Thyroid gland (tissue), 4 donors: ENCODE measurements at places on chromosomes 3 and 15. TPM values are rescaled to one million over a fixed set of nuclear protein-coding genes. Genes with fewer than 3 reads are reported as not detected.

Gene WDR49
- 2.2 TPM for total RNA-seq

Gene EPHB1
- 3.8 TPM for total RNA-seq

Gene SIDT1
- 3.1 TPM for total RNA-seq

Gene CLDN18
- not detected for total RNA-seq

Gene DPPA2
- not detected for total RNA-seq

GRCh38 chr3:137041251-137041650 is 83.5 kb downstream of the IL20RB start:
- no peak for DNase-seq

GRCh38 chr3:127985655-127986225 is 66.5 kb upstream of the SEC61A1 start:
- no peak for DNase-seq

DNA sequence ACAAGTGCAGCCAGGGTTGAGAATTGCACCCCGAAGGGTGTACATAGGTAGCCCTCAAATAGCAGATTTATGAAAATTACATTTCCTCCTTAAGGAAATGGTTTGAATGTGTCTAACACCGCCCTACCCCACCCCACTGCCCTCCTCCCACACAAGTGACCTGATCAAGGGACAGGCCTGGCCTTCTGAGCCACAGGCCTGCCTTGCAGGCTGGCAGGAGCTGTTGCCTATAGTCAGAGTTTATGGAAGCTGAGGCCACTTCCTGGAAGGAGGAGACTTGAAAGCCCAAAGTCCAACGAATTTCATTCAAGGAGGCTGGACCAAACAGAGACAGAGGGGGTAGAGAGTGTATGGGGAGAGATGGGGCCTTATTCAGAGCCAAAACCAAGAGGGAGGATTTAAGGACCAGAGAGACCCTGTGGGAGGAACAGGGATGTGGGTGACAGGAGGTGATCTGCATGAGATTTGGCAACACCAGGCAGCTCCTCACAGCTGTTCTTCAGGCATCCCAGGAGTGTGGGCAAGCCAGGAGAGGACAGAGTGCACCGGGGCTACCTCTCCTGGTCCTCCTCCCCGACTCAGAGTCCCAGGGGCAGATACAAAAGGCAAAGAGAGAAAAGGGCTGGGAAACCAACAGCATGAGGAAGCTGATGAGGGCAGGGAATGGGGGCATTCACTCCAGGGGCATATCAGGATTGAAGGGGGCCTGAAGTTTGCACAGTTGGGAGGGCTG is 100.4 kb upstream of the HES1 start:
- no peak for DNase-seq

DNA sequence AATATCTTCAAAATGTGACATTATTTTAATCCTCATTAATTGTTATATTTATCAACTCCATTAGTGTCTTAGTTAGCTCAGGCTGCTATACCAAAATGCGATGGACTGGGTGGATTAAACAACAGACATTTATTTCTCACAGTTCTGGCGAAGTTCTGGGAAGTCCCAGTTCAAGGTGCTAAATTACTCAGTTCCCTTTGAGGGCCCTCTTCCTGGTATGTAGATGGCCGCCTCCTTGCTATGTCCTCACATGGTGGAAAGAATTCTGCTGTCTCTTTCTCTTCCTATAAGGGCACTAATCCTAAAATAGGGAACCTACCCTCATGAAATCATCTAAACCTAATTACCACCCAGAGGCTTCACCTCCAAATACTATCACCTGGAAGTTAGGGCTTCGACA is 38.8 kb upstream of the DUT start:
- DNase-seq = no peak

DNA sequence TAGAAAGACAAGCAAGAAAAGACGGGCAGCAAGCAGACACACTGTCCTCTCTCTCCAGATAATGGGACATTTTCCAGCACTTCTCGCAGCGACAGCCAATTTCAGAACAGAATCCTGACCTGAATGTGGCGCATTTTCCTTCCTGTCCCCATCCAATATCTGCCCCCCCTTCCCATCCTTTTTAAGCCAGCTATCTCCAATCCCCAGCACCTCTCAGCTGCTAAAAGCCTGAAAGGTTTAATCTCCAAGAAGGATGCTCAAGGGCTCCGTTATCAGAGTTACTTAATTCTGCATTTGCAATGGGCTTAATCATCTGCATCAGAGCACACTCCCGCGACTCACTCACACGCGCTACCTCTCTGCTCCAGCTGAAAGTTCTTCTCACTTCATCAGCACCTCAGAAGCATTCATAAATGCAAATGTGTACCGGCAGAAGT is 50.5 kb downstream of the SRGAP3 start:
- DNase-seq = no peak

DNA sequence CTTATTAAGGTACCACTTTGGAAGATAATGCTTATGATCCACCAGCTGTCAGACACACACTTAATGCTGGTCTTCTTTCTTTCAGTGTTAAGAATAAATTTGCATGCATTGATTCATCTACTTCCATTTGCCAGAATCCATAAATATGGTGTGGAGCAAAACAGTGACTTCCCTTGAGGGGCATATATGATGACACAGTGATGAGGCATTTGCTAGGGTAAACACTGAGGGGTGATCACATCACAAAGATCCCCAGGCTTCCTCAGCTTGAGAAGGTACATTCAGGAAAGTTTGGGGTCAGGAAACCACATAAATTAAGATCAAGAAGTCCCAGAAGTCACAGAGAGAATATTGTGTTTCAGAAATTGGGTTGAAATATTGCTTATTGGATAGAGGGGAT is 9.9 kb upstream of the ZBED2 start:
- DNase-seq = no peak
